Tibial artery (tissue), 4 donors: ENCODE measurements at places on chromosomes 3 and 15.

- no peak for DNase-seq
These were observed 165.6 kb downstream of the GMNC start for GRCh38 chr3:190696777-190697501.

- no peak for DNase-seq
These were observed 18.7 kb downstream of the BCL2A1 start for GRCh38 chr15:79952329-79952728.

DNA sequence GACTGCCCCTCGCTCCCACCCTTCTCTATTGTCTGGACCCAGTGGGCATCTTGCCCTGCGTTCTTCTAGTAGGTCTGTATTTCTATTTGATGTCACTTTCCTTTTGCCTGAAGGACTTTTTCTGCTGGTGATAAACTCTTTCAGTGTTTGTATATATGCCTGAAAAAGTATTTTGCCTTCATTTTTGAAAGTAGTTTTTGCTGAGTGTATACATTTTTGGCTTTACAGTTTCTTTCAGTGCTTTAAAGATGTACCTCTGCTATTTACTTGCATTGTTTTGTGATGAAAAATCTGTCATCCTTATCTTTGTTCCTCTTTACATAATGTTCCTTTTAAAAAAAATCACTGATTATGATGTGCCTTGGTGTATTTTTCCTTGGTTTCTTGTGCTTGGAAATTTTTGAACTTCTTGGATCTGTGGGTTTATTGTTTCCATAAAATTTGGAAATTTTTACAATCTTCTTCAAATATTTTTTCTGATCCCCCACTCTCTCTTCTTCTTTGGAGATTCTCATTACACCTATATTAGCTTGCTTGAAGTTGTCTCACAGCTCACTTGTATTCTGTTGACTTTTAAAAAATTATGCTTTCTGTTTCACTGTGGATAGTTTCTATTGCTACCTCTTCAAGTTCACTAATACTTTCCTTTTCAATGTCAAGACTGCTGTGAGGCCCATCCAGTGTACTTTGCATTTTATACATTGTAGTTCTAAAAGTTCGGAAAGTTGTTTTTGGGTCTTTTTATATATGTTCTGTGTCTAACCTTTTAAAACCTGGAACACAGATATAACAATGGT is 67.8 kb downstream of the RGMA start:
- DNase-seq = no peak

- DNase-seq = no peak
These were observed 39.0 kb downstream of the FSIP1 start for GRCh38 chr15:39743611-39744010.

DNA sequence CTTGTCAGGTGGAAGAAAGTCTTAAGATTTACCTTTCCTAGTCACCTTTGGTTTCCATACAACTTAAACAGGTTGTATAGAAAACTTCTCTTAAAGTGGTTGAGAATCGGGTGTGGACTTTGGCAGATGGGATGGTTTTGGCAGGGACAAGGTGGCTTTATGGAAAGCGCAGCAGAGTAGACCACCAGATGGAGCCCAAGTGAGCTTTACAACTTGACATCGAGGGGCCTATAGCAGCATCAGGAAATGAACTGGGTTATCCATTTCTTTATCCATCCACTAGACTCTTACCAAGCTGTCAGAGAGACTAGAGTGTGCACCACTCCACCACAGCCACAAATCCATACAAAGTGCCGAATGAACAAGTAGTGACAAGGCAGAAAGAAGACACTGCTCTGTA is 85.3 kb upstream of the MBNL1 start:
- no peak for DNase-seq

DNA sequence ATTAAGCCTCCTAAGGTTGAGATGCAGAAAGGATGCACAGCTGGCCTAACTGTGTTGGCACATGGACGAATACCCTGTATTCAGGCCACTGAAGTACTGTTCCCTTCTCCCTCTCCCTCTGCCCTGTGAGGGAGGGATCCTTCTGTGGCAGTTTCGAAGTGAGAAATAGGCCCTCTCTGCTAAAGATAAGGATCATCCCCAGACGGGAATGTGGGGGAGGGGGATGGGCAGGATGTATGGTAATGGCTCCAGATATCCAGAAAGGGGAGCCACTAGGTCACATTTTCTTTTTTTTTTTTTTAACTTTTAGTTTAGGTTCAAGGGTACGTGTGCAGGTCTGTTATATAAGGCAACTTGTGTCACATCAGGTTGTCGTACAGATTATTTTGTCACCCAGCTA is 463.1 kb downstream of the TBL1XR1 start:
- DNase-seq = no peak

- no peak for DNase-seq
These were observed 149.3 kb upstream of the TGFBR2 start for GRCh38 chr3:30457081-30457480.

DNA sequence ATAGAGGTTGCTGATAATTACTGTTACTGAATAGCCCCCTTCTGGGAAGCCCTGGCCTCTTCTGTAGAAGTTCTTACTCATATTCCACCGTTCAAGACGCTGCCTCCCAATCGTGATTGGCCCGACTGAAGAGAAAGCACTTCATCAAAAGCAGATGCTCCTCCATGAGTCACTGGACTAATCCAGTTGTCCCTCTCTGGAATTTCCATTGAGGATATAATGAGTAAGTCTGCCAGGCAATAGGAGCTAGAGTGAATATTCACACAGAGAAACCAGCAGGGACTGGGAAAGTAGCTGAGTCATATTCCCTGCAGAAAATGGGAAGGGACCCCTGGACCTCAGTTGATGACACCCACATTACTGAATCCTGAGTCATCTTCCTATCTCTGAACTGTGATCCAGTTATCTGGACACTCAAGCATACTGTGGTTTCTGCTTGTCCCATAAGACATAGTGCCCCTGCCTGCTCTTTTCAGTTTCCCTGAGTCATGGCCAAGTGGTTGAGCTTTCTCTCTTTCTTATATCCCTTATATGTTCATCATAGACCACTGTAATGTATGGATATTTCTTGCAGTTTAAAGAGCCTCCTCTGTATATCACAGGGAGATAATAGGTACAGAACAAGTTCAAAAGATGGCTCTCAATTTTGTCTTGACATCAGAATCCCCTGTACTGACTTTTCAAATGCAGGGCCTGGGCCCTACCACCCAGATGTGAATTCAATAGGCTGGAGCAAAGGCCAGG is 151.2 kb upstream of the CDIN1 start:
- DNase-seq = no peak

GRCh38 chr3:26657348-26657976 is 34.9 kb downstream of the LRRC3B start:
- DNase-seq = no peak

DNA sequence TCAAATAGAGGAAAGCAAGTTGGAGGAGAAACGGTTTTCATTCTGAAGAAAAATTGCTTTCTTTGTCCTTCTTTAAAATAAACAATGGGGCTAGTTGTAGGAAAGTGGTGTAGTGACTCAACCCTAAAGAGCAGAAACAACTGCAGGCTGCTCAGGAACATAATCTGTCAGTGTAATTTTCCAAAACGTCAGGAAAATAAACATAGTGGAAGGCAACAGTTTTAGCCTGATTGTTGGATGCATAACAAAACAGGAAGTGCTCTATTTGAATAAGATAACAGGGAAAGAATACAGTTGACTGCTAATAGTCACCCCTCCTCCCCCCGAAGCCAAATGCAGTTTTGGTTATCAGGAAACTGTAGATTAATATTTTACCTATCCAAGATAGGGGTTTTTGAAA is 167.6 kb downstream of the ECT2 start:
- no peak for DNase-seq

DNA sequence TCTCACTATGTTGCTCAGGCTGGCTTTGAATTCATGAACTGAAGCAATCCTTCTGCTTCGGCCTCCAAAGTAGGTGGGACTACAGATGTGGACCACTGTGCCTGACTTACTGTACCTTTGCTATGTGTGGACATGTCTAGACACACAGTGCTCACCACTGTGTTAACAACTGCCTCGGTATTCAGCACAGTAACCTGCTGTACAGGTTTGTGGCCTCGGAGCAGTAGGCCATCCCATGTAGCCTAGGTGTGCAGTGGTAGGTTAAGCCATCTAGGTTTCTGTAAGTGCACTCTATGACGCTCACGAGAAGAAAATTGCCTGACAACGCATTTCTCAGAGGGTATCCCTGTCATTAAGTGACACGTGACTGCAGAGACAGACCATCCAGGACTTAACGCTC is 70.3 kb downstream of the TAMM41 start:
- DNase-seq = no peak

- DNase-seq = no peak
These were observed 31.0 kb upstream of the RBMS3 start for GRCh38 chr3:29249829-29250345.

GRCh38 chr15:23567921-23568320 is 2.4 kb downstream of the MKRN3 start:
- no peak for DNase-seq

DNA sequence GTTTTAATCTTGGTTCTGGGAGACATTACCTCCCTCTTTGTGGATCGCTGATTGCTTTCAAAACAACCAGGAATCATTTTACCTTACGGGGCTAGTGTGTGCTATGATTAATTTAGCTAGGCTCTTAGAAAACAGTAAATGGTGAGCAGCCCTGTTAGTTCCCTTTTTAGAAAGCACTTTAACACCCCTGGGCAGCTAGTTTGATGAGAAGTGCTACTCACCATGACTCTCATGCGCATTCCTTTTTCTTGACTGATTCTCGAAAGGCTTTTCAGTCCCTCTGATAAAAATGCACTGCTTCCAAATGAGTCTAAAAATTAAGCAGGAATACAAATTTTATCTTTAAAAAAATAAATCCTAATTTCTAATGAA is 75.3 kb upstream of the LEKR1 start:
- DNase-seq = no peak

DNA sequence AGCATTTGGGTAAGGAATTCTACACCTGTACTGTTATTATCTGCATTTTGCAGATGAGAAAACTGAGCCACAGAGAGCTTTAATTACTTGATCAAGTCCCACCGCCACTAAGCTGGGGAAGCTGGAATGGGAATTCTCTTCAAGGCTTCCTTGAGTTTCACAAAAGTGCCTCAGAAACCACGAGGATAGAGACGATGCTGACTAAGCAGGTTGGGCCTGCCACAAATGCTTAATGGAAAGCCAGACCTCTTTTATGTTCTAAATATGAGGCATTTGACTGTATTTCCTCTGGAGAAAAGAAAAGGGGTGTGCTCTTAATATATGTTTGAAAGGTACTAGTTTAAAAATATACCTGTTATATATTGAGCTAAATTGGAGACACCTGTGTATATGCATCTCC is 34.7 kb downstream of the ADAMTS9 start:
- no peak for DNase-seq

DNA sequence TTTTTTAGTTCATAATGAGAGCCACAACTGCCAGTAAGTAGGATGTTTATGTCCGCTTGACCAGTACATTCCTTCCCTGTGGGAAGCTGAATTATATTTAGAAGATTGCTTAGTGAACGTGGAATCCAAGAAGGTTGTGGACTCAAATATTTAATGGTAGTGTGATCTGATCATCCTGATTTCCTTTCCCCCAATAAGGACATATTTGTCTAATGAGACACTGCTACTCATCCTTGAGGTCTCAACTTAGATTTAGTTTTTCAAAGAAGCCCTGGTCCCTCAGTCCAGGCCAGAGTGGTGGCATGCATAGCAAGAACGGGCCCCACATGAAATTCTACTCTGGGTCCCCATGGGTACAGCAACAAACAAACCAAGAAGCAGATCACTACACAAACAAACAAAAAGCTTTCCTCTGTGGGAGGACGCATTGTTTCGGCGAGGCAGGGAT is 60.8 kb downstream of the USP13 start:
- no peak for DNase-seq

- DNase-seq = peak; percentile 24
These were observed 31.2 kb downstream of the CHDH start for GRCh38 chr3:53815067-53815466.

GRCh38 chr3:16884084-16884747 is 539 bp upstream of the PLCL2 start:
- peak; percentile 40 for DNase-seq

DNA sequence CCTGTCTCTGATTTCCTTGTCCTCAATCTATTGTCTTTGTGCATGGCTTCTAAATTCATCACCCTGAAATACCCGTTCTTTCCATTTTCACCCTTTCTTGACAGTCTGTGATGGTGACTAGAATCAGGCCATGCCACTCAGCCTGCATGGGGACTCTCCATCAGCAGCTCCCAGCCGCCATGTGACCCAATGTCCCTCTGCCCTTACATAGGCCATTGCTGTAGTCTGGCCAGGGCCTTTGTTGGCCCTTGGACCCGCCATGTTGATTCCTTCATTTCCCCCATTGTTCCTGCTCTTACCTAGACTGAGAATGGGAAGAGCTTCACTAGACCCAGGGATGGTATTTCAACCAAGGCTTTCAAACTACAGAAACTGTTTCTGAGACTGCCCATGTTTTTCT is 45.8 kb downstream of the SPSB4 start:
- no peak for DNase-seq

- DNase-seq = no peak
These were observed 8.5 kb upstream of the P2RY1 start for GRCh38 chr3:152826476-152826875.

DNA sequence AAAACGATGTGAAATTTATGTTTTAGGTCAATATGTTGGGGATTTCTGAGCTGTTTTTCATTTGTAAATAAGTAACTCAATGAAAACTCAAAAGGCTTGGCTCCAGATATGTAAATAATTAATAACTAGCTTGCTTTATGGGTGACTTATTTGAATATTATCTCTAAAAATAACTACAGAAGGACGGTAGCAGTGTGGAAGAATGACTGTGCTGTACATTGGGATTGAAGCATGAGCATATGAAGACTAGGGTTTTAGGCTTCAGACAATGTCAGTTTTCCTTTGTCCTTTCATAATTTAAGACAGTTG is 343.9 kb downstream of the GRM7 start:
- no peak for DNase-seq

DNA sequence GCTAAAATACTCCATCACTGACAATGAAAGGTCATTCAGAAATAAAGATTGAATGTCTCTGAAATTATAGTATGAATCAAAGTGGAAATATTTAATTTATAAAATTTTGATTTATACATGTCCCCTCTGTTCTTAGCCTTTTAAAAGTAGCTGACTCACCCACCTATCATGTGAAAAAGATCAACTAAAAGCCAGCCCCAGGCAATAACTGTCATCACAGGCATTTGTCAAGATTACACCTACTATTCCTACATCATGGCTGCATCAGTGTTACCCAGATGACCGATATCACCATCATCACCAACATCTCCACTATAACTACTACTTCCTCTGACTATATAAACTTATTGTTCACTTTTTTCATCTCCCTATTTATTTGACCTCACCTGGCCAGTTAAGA is 14.3 kb upstream of the PIK3R4 start:
- DNase-seq = no peak

GRCh38 chr3:178155521-178155920 is 380.7 kb upstream of the KCNMB2 start:
- DNase-seq = no peak

- no peak for DNase-seq
These were observed 342.2 kb downstream of the PDCD6IP start for GRCh38 chr3:34140616-34141015.
